ENCODE measurements at places on chromosomes 2 and 18.

DNA sequence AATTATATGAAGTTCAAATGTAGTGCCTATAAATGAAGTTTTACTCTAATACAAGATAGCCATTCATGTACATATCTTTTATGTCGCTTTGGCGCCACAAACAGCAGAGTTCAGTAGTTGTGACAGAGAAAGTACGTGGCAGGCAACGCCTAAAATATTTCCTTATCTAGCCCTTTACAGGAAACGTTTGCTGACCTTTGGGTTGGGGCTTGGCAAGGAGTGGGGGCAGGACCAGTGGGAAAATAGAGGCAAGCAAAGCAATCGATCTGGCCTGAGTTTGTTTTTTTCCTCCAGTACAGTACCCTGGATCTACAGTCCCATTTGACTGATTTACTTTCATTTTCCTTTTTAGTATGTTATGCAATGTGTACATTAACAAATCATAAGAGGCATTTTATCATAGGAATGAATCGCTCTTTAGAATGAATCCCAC is 13.1 kb downstream of the CCDC68 start:
- peak; percentile 80 for DNase-seq

GRCh38 chr2:208222351-208222750 is 32.5 kb downstream of the IDH1 start:
- no peak for DNase-seq

DNA sequence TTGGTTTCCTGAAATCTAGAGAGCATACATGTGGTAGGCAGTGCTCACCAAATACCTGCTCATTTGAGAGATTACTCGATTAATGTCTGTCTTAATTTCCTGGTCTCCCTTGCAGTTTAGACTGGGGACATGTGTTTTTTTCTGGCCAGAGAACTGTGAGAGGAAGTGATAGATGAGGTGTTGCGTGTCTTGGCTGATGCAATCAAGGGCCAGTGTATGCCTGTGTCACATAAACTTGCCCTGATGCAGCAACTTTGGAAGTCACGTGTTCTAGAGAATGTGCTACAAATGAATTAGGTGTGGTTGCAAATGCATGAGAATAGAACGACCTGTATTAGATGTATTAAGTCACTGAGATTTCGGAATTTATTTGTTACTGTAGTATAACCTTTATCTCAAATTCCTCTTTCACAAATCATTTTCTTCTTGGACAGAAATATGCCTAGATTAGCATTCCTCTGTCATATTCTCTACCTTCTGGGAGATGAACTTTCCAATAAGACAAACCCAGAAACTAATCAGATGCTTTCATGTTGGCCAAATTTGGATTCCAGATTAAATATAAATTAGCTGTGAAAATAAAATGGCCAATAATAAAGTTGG is 9.9 kb upstream of the IL1A start:
- DNase-seq, result peak; percentile 33

DNA sequence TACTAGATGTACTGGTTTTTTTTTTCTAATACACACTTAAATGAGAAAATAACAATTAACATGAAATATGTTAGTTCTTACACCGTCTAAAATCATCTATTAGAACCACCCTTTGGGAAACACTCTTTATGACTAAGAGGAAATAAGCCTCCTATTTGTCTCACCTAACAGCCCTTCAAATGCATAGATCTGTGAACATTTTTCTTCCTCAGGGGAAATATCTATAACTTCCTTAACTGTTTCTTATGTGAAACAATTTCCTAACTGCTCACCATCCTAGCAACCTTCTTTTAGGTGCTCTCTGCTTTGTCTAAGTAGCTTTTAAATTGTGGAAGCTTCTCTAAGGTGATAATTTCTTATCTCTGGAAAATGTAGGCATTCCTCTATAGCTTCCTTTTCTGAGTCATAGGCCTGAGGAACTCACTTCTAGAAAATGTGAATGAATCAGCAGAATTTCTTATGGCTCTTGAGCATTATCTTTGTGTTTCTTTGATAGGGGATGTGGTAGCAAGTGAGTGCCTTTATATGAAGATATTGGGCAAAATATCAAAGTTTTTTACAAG is 56.1 kb downstream of the CNTNAP5 start:
- DNase-seq, result no peak

GRCh38 chr2:215749092-215749957 is 264.0 kb downstream of the MREG start:
- no peak for DNase-seq

- no peak for DNase-seq
Measured at GRCh38 chr18:53375621-53376020, 848.8 kb downstream of the MBD2 start.

DNA sequence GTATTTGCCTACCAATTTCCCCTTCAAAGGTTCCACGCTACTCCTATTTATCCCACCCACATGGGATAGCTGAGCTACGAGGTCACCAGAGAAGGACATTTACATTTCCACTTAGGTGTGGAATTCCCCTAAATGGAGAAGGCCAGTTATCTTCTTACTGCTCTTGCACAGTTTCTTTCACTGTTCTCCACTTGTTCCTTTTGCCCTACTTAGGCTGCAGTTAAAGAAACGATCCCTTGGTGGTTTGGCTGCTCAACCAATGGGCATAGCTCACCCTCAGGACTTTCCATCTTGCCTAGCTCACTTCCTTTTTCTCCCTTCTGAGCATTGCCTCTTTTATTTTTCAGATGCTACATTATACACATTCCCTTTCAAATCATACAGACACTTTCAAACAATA is 11.2 kb upstream of the NABP1 start:
- DNase-seq, result no peak

DNA sequence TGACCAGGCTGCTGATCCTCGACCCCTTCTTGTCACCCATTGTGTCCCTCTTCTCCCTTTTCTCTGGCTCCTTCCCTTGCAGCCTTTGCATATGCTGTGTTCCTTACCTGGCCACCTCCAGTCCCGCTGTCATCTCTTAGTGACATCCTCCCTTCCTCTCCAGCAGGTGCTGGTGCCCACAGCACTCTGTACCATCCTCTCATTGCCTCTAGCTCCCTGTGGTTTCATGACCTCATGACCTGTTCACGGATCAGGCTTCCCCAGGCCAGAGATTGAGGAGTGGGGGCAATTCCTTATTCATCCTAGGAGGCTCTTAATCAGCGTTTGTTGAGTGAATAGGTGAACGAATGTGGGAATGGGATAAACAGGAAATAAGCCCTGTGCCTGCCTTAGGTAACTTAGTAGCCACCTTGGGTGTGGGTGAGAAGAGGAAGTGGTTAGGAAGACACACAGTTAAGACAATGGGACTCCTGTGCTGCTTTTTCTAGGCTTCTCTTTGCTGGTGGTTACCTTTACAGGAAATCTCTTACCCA is 35.5 kb downstream of the ITGA6 start:
- no peak for DNase-seq

GRCh38 chr2:8193146-8193545 is 488.7 kb upstream of the ID2 start:
- no peak for DNase-seq

DNA sequence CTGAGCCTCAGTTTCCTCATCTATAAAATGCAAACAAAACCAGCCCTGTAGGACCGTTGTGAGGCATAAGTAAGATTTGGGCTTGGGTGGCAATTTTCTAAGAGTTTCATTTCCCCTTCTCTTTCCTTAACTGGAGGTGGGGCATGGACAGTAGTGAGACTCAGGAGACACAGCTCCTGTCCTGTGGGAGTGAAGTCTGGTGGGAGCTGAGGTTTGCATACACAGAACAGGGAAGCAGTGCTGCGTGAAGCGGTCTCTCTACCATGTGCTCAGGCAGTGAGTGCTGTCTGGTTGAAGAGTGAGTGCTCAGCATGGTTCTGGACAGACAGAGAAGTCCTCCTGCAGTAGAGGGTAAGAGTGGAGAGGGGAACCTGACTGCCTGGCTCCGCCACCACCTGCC is 62.3 kb upstream of the MCFD2 start:
- no peak for DNase-seq

DNA sequence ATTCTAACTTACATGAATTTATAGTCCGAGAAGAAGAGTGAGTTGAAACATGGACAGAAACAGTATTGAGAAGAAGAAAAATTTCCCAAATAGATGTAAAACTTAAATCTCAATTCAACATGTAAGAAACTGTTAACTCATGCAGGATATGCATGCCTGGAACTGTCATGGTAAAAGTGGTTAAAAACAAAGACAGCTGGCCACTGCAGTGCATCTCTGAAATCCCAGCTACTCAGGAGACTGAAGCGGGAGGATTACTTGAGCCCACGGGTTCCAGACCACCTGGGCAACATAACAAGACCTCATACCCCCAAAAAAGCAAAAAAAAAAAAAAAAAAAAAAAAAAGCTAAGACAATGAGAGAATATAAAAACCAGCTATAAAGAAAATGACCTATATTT is 93.0 kb upstream of the TTC27 start:
- DNase-seq, result no peak

GRCh38 chr2:216713691-216714336 is 18.5 kb upstream of the IGFBP5 start:
- DNase-seq, result no peak

GRCh38 chr2:96502891-96503636 is 2.1 kb downstream of the NEURL3 start:
- no peak for DNase-seq

DNA sequence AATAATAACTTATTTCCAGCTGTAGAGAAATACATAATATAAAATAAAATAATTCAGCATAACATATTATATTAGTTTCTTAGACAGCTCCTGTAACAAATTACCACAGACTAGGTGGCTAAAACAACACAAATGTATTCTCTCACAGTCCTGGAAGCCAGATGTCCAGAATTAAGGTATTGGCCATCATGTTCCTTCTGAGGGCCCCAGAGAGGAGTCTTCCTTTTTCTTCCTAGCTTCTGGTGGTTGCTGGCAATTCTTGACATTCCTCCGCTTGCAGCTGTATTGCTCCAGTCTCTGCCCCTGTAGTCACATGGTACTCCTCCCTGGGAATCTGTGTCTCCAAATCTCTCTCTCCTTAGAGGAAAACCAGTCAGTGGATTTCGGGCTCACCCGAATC is 146.8 kb downstream of the RBM43 start:
- DNase-seq, result no peak

DNA sequence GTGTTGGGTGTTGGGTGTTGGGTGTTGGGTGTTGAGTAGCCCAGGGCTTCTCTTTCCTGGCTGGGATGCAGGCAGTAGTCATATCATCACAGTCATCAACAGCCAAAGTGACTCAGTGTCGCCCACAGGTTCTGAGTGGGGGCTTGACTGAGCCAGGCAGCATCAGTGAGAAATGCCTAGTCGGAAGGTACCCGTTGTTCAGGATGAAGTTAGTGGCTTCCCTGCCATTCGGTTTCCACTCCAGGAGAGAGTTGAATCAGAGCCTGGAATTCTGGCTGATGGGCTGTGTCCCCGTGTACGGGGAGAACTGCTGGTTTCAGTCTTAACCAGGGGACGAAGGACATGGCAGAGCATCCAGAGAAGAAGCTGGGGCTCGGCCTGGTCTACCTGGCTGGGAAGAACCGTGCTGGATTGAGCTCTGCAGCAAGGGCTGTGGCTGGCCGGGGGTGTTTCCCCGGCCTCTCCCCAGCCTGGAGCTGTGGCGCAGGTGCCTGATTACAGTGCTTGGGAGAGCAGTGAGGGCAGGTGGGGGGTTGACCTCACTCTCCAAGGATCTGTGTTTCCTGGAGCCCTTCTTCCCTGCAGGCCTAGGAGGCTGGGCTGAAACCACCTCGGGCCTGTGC is 49.4 kb downstream of the AGAP1 start:
- no peak for DNase-seq

DNA sequence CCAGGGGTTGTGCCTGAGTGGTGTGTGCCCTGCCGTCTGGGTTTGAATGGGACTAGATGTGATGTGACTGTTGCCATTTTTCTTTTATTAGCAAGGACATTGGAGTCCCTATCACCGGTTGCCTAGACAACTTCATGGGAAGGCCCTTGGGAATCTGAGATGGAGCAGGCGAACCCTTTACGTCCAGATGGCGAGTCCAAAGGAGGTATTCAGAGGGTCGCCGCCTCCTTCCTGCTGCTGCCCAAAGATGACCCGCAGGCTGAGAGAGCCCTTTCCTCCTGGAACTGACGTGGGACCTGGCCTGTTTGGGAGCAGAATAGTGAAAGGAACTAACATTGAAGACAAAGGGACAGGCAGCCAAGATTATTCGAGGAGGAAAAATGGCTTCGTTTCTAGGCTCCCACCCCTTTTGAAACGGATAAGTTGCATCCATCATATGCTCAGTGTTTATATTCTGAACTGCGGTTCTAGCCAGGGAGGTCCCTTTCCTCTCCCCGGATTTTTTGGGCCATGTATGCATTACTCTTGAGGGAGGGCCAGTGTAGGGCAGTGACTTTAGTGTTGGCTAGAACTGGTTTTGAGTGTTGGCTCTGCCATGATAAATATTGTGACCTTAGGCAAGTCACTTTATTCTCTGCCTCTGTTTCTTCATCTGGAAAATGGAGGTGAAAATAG is 673 bp downstream of the CENPO start:
- peak; percentile 13 for DNase-seq

- DNase-seq, result no peak
Measured at GRCh38 chr2:63698786-63699548, 110.2 kb downstream of the MDH1 start.

GRCh38 chr18:55093808-55094207 is 134.5 kb upstream of the CCDC68 start:
- DNase-seq, result no peak

GRCh38 chr18:35592298-35592697 is 10.8 kb downstream of the GALNT1 start:
- no peak for DNase-seq

DNA sequence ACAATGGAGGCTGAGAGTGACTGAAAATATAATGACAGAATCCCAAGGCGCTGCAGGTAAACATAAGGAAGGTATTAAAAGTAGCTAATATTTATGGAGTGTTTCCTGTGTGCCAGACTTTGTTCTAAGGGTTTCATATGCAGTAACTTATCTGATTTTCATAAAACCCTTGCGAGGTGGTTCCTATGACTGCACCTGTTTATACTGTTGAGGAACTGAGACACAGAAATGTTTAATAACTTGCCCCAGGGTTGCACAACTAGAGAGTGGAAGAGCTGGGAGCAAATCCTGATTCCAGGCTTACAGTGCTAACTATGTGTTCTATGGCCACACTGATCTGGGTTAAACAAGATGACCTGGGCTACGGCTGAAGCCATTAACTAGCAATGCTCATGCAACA is 2.4 kb downstream of the SP110 start:
- DNase-seq, result no peak

GRCh38 chr18:57863706-57864105 is 60.6 kb upstream of the ATP8B1 start:
- DNase-seq, result no peak

DNA sequence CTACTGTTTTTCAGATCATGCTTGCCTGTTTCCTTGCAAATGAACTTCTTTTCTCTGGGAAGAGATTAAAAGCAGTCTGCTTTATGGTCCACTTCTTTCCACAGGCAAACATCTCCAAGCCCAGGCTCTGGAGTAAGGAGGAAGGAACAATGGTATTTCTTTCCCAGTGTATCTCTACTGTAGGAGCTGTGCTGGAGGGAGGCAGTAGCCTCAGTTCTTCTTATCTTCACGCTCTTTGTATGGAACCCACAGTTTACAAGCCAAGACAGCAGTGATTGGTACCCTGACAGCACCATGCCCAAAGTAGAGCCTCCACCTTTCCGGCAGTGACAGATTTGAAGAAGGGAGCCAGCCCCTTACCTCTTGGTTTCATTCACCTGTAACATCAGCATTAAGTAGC is 35.2 kb downstream of the SPOPL start:
- DNase-seq, result no peak
